ENCODE measurements at places on chromosomes 16 and 17. TPM values are rescaled to one million over a fixed set of nuclear protein-coding genes. Genes with fewer than 3 reads are reported as not detected.

Gene C17orf78
- not detected for total RNA-seq

DNA sequence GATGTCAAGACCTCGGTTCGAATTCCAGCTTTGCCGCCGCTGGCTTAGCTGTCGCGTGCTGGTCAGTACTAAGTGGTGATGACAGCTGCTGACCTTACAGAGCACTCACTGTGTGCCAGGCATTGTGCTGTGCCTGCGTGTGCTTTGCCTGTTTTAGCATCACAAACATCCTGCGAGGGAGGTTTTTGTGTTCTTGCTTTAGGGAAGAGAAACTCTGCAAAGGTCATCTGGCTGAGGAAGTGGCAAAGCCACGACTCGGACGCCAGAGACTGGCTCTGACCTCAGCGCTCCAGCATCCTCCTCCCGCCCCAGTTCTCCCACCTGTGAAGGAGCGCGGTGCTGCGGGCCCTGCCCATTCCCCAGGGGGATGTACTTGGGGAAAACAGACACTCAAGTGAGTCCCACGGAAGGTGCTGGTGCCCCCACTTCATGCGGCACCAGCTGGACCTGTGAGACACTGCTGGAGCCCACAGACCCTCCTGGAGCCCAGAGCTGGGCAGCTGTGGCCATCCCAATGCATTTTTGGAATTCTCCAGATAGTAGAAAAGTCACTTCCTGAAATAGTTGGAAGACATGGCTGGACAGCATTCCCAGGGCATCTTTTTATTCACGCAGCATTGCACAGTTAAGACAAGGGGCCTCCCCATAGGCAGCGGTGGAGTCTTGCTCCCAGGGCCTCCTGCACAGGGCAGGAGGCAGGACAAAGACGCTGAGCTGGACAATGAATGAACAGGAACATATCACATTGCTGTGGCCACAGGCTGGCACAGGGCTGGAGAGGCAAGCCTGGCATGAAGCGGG is 20.0 kb upstream of the HERPUD1 start:
- no peak for DNase-seq

Gene GAS2L2
- 0.35 TPM for total RNA-seq

GRCh38 chr16:53895433-53895832 is 191.5 kb downstream of the FTO start:
- no peak for DNase-seq

Gene DPEP1
- total RNA-seq, result 2.5 TPM

Gene TMEM220
- total RNA-seq, result 7.6 TPM

Gene KRT31
- total RNA-seq, result not detected

Gene LRRC46
- 0.44 TPM for total RNA-seq

DNA sequence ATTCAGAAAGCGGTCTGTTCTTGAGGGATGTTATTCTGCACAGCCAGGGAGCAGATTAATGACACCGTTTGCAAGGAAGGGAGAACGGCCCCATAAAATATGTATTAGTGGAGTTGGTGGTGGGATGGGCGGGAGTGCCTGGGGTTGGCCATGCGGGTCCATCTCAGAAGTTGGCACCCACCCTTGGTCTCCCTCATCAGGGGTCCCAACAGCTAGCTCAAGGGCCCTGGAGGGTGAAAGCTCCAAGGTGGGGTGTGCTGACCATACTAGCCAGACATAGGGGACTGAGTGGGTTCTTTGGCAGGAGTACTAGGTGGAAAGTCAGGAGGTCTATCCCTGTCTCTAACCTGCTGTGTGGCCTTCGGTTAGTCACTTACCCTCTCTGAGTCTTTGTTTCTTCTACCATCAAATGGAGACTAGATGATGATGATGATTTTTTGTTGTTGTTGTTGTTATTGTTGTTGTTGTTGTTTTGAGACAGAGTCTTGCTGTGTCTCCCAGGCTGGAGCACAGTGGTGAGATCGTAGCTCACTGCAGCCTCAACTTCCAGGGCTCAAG is 83.2 kb upstream of the BRD7 start:
- no peak for DNase-seq

GRCh38 chr17:78365561-78366108 is 5.8 kb upstream of the SOCS3 start:
- DNase-seq, result no peak

DNA sequence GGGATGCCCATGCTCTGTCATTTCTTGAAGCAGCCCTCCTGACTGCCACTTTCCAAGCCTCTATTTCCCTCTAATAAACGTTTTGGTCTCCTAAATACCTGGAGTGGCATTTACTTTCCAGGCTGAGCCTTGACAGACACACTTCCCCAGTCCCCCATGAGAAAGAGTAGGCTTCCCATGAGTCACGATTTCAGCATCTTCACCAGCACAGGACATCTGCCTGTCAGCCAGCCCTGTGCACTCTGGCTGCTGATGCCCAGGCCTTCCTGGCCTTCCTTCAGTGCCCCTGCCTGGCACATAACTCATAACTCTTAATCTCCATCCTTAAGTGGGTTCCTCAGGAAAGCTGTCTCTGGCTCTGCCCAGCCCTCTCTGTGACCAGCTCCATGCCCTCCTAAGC is 30.8 kb upstream of the GAS7 start:
- DNase-seq, result no peak

Gene PLA2G10
- total RNA-seq, result 18.6 TPM

DNA sequence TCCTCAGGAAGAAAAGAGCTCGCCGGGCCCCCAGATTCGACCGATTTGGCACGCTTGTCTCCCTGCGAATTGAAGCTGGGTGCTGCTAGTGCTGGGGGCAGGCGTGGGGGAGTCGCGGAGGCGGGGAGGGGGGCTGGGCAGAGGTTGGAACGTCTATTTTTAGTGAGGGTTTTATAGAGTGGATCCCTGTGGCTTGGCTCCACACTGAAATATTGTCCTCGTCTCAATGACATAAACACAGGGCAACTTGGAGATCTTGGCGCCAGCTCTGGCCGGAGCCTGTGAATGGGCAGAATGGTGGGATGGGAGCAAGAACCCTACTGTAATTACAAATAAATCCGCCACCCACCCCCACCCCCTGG is 15.7 kb upstream of the NOG start:
- no peak for DNase-seq

DNA sequence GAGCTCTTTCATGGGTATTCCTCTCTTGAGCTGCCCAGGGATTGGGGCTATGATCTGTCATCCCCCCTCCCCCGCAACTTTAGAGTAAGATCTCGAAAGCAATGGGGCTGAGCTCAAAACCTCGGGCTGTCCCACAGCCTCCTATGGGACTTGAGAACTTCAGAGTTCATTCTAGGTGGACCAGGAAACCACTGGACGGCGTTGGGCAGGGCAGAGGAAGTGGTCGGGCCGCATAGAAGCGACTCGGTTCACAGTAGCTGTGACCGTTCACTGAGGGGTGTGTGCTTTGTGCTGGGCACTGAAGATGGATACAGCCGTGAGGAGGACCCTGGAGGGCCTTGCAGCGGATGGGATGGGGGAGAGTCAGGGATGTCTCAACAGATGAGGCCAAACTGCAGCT is 292.0 kb downstream of the CPPED1 start:
- DNase-seq, result no peak

Gene KRT33B
- total RNA-seq, result not detected

Gene DHODH
- total RNA-seq, result 5.4 TPM

DNA sequence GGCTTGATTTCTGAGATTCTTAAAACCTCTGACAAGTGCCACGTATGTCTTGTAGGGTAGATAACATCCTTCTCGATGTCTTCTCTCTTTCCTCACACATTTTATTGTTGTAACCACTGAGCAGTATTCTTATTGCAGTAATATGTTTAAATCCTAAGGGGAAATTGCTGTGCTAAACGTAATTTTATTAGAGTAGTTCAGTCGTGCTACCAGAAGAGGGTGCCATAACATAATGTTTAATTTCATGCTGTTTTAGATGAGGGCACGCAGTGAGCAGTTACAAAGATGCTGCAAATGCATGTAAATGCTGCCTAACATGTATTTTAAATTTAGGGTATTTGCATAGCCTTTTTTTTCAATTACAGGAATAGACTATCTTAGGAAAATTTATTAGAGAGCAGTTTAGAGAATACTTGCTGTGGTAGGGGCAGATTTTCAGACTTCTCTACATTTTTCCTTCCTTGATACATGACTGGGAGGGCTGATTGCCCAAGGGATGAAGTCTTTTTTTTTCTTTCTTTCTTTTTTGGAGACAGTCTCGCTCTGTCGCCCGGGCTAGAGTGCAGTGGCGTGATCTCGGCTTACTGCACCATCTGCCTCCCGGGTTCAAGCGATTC is 51.7 kb downstream of the GAN start:
- DNase-seq, result peak; percentile 60

GRCh38 chr17:40290629-40291280 is 3.1 kb downstream of the CDC6 start:
- no peak for DNase-seq

- no peak for DNase-seq
These were observed 234.1 kb upstream of the TOM1L1 start for GRCh38 chr17:54666559-54666958.

- no peak for DNase-seq
These were observed 269.8 kb downstream of the C16orf95 start for GRCh38 chr16:87047221-87048037.

DNA sequence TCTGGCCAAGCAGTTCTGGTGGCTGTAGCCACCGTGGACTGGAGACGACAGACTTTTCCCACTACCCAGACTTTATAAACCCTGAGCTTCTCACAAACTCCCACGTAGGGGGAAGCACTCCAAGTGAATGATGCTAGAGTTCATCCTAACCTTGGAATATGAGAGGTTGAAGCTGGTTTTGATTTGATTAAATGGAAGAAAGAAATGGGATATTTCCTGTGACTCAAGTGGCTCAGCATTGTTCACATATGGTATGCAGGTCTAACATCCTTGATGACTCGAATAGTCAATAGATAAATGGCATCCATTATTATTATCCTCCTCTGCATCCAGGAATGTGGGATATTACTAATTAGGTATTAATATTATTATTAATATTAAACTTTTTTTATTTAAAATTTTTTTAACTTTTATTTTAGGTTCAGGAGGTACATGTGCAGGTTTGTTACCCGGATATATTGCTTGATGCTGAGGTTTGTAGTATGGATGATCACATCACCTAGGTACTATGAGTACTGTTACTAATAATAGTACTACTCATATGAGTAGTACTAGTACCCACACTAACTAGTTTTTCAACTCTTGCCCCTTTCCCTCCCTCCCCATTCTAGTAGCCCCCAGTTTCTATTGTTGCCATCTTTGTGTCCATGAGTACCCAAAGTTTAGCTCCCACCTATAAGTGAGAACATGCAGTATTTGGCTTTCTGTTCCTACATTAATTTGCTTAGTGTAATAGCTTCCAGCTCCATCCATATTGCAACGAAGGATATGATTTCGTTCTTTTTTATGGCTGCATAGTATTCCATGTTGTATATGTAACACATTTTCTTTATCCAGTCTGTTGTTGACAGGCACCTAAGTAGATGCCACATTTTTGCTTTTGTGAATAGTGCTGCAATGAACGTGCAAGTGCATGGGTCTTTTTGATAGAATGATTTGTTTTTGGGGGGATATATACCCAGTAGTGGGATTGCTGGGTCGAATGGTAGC is 22.9 kb downstream of the PIK3R6 start:
- DNase-seq, result no peak

- DNase-seq, result no peak
These were observed 17.3 kb downstream of the KANSL1 start for GRCh38 chr17:46175891-46176290.

- DNase-seq, result no peak
These were observed 33.9 kb upstream of the PLLP start for GRCh38 chr16:57318240-57318970.

Gene HOXB7
- 3.0 TPM for total RNA-seq

Gene IRX5
- total RNA-seq, result 12.8 TPM
